ENCODE measurements at places on chromosomes 7 and 10.

- DNase-seq: no peak
Observed at GRCh38 chr10:95264227-95265051, 26.4 kb downstream of the PDLIM1 start.

DNA sequence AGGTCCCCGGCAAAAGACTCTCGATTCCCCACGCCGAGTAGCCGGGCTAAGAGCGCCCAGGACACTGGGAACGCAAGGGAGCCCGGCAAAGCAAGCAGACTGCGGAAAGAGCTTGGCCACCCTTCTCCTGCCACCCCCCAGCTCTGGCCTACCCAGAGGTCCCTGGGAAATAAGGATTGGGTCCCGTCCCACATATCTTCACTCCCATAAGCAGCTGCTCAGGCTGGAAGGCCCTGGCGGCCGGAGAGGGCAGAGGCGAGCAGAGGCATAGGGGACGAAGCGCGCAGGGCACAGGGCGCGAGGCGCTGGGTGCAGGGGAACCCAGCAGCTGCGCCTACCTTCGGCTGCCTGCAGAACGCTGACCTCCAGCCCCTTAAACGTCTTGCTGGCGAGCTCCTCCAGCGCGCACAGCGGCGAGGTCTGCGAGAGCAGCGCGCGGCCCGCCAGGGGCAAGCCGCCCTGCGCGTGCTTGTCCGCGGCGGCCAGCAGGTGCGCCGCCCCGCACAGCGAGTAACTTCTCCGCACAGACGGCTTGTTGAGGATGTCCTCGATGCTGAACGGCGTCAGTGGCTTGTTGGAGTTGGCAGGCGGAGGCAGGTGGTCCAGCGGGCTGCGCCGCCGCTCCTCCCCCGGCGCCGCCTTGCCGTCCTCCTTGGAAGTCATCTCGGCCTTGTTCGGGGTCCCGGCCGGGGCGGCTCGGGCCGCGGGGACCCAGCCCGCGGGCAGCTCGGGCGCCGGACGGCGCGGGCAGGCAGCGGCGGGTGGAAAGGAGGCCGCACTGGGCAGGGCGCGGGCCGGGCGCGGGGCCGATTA, 904 bp downstream of the LBX1 start:
- no peak for DNase-seq

- no peak for DNase-seq
Observed at GRCh38 chr10:108696792-108697477, 1226.4 kb downstream of the XPNPEP1 start.

DNA sequence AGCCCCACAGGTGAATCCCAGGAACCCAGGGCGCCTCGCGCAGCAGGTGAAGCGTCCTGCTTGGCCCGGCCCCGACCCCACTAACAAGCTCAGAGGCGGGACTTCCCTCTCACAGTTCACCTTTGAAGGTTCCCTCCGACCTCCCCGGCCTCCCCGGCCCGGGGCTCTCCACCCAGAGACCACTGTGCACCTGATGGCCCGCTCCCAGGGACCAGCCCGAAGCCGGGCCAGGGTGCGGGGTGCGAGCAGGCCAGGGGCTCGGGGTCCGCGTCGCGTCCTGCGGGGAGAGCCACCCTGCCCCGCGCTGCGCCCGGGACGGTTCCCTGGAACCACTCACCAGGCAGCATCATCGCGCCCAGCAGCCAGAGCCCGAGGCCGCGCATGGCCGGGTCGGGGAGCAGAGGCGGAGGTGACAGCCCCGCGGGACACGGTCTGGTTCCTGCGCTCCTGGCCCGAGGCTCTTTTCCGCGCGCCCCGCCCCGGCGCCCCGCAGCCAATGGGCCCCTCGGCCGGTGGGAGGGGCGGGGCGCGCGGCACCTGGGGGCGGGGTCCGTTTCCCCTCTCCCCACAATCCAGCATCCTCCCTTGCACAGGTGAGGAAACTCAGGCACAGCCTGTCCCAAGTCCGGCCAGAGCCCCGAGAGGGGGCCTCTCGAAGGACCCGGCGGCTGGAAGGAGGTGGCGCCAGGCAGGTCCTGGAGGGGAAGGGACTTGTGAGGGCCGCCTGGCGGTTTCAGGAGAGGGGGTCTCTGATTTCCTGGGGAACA, at the start of gene ADAM8:
ADAM8 (minus strand) TSS at position 434 of the 767 bp plus-strand sequence; CDS start at position 383, 51 bp downstream.
- DNase-seq: no peak

- peak; percentile 31 for DNase-seq
Observed at GRCh38 chr10:60382946-60383681, 6.6 kb downstream of the ANK3 start.

DNA sequence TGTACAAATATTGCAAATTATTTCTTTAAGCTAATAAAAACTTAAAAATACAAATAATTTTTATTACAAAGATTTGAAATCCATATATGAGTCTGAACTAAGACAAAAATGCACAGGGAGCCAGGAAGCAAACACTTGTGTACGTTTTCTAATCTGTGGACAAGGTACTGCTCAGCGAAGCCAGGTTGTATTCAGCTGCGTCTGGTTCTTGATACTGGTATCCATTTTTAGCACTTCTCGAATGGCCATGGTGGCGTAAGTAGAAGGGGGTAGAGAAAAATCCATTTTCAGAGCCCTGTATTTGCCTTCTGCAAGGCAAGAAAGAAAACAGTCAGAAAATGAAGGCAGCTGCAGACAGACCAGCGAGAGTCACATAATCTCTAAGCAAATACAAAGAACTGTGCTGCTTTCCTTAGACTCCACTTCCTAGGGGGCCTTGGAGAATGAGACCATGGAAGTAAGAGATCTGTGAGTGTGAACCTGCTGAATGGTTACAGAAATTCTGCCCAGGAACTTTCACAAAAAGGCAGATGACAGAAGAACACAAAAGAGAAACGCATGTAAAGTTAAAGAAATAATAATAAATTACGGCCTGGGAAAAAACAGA, 64.3 kb downstream of the PUS7 start:
- no peak for DNase-seq

DNA sequence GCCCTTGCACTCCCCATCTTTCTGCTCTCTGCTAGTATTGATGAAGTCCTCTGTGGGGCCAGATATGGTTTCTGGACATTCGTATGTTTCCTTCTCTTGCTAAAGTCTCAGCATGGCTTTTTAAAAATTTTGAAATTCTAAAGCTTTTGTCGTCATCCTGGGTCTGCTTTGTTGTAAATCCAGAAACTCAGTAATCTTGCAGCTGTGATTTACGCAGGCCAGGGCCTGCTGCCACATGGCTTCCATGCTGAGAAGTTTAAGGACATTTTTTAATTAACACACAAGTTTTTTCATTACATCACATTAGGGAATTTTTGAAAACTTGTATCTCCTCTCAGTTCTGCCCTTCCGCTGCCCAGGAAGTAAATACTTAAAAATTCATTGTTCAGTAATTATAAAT, 686.1 kb upstream of the IGFBP3 start:
- DNase-seq: no peak

All from fibroblast of the aortic adventitia (primary cell).